ENCODE measurements at places on chromosomes 6 and 20.

- no peak for DNase-seq
Observed at GRCh38 chr6:136751522-136751956, 40.7 kb downstream of the MAP3K5 start.

- no peak for DNase-seq
Observed at GRCh38 chr6:42440027-42440426, 11.7 kb downstream of the TRERF1 start.

- DNase-seq: peak; percentile 2
Observed at GRCh38 chr6:38459291-38459690, 180.4 kb downstream of the BTBD9 start.

GRCh38 chr20:17635332-17636244, 46.5 kb downstream of the RRBP1 start:
- DNase-seq: peak; percentile 61

DNA sequence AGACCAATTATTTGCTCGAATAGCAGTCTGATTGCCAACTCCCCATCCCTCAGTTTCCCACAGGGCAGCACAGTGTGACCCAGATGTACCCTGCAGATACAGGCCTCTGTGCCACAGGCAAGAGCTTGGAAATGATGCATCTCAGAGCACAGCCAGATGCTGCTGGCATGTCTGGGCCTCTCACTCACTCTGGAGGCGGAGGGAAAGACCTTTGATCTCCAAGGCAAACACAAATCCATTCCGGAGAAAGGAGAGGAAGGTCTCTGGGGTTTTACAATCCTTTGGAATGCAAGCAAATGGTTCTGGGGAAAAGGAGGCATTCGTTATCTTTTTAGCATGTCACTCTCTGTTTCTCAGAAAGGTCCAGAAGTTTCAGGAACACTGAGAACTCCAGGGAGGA, 74.2 kb downstream of the RIOK1 start:
- DNase-seq: no peak

- DNase-seq: peak; percentile 48
Observed at GRCh38 chr6:114747995-114748625, 405.3 kb upstream of the HS3ST5 start.

DNA sequence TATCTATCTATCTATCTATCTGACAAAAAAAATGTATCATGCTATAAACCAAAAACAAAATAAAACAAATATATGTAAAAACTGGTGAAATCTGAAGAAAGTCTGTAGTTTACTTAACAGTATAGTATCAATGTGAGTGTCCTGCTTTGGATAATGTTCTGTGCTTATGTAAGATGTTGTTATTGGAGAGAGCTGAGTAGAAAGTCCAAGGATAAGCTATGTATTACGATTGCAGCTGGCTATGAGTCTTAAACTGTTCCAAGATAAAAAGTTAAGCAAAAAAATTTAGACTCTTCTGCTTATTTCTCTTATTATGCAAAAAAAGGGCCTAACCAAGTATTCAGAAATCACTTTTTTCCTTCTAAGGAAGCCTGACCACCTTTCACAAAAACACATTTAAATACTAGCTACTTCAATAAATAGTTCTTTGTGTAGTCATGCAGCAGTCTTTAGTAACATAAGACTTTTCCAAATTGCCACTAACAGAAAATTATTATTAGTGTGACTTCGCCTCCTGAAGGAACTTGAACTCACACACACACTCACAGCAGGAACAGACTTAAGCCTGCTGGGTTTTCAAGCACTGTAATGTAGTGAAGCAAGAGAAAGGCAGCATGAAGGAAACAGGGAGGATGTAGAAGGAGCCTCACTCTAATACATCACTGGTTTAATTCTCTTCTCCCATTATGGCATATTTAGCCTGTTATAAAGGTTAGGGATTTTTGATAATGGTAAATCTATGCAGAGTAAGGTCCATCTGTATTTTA, 265.8 kb upstream of the GJE1 start:
- DNase-seq: no peak

DNA sequence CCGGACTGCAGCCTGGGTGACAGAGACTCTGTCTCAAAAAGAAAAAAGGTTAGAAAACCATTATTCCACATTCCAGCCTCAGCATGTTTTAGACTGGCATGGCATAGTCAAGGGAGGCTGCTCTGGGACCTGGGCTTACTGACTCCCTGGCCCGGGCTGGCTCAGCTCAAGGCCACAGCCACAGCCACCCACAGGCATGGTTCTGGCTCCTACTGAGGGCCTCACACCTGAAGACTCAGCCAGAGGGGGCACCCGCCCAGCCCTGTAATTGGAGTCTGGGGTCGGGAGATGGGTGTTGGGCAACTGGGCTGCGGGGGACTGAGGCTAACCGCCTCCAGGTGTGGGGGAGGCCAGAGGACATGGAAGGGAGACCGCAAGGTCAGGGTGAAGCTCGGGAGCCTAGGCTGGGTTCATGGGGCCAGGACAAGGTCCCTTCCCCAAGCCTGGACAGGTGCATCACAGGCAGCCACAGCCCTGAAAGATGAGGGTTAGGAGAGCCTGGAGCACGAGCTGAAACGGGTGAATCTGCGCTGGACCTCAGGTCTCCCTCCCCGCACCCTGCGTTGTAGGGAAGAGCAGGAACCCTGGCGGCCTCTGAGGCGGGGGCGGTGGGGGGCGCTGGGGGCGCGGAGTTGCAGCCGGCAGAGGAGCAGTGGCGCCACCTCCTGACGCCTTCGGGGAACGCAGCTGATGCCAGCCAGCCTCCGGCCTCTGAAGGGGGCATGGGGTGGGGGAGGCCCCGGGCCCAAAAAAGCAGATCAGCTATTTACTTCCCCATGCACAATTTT, 67.7 kb upstream of the SRSF6 start:
- DNase-seq: no peak

- peak; percentile 72 for DNase-seq
Observed at GRCh38 chr20:38633577-38634093, 32.0 kb downstream of the ARHGAP40 start.
